ENCODE measurements at places on chromosomes 11 and 22. TPM values are rescaled to one million over a fixed set of nuclear protein-coding genes. Genes with fewer than 3 reads are reported as not detected.

OR8G1 gene
- total RNA-seq = not detected

DMC1 gene
- 3.2 TPM for total RNA-seq

ROBO4 gene
- total RNA-seq = 0.26 TPM

EFCAB6 gene
- 0.21 TPM for total RNA-seq

ANO5 gene
- total RNA-seq = 1.7 TPM

OR10D3 gene
- total RNA-seq = not detected

DNA sequence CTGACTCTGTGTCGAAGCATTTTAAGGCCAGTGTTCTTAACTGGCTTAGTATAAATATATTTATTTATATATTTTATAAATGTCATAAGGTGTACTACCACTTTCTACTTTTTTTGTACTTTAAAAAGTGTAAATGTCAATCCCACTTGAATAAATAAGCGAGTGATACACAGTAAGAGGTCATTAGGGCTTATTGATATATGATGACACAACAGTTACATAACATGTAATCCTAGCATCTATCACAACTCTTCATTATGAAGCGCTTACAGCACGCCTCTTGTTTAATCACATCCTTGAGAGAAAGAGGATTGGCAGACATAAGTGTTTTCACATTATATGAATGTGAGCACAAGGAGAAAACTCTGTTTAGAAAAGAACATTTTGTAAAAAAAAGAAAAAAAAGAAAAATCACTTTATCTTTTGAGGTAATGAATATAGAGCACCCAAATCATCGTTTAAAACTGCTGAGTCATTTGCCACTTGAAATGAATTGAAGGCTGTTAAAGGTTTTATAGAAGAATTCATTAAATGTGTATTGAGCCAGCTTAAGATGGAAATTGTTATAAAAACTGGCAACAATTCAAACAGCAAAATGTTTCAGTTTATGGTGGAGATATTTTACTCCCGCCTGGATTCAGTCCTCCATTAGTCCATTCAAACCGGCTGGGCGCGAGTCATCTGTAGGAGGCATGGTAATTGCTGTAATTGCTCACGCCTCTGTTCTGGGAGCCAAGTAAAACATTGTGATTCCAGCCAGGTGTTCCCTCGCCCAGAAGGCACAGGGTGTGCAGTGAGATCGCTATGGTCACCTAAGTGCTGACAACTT, 627.3 kb upstream of the KIRREL3 start:
- DNase-seq = no peak

DNA sequence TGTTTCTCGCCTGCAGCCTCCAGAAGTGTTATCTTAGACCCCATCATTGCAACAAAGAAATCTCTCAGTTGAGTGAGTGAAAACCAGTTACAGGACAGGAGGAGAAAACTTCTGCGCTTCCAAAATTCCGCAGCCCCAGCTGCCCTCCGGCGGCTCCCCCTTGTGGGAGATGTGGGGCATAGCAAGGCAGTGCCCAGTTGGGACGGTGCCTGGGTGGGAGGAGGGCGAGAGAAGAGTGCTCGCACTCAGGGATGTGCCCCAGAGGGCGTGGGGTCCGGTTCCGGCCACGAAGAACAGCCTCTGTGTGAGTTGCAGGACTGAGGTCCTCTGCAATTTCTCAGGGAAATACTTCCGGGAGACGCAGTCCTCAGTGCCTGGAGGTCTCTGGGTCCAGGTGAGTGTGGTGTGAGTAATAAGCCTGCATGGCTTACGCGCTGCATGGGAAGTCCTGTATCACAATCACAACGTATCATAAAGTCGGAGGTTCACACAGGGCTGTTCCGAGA, 87.0 kb upstream of the BLID start:
- no peak for DNase-seq

- DNase-seq = no peak
These were observed 24.7 kb downstream of the PATZ1 start for GRCh38 chr22:31321421-31321820.

- DNase-seq = no peak
These were observed 27.1 kb downstream of the RNF169 start for GRCh38 chr11:74775762-74776161.

DNA sequence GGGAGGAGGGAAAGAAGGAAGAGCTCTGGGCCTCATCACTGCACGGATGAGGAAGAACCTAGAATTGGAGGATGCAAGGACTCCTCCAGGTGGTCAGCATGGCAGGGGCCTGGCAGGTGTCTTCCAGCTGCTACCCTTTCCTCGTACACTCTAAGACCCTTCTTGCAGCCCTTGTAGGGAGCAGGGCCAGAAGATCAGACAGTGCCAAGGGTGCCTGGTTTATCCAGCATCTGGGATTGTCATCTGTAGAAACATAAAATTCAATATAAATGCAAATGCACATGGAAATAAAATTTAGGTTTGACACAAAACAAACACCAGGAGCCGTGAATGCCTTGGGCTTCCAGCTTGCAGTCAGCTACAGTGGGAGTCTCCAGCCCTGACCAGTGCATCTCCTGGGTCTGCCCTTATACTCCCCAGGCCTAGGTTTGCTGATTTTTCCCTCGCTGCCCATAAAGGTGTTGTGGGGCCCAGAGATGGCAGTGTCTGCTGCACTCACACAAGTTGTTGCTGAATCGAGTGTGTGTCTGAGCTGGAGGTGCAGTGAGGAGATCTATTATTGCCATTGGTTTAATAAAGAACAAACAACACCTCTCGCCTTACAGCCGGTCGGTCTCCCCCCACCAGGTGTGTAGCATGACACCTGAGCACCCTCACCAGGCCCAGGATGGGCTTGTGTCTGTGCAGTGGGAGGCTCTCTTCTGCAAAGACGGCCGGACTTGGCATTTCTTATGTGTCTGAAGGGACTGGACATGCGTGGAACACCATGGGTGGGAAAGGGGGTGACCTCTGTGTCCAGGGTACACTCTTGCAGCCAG, 87.1 kb downstream of the BCR start:
- DNase-seq = no peak

GRCh38 chr11:72136684-72137262, 1.2 kb downstream of the FOLR3 start:
- DNase-seq = no peak

DNA sequence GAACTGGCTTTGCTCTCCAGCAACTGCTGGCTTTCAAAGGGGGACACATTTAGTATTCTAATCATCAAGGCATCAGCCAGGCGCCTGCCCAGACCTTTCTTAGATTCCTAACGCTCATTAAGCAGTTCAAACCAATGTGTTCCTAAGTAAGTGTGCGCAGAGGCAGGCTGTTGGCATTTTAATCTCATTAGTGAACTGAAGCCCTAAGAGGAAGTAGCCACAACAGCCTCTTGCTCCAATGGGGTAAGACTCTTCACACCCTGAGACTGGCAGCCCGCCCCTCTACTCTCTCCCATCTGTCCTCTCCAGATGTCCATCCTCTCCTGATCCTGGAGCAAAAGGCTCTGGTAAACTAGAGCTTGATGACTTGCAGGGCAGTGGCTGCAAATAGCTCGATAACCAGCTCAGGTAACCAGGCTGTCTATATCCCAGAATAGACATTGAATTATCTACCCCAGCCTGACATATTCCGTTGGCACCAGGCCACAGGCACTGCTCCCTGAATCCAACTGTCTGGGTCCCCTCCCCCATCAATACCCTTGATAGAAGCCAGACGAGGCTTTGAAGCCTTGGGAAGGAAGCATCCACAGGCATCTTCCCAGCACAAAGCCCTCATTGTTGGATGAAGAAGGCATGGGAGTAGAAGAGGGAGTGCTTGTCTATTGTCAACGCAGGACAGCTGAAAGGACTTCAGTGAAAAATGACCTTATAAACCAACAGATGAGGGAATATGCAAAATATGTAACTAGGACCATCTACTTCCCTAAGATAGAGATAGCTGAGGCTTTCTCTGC, 321.1 kb downstream of the TENM4 start:
- no peak for DNase-seq

- DNase-seq = no peak
These were observed 17.3 kb downstream of the APOL3 start for GRCh38 chr22:36143066-36143815.

GRCh38 chr11:61024938-61025820, 53.7 kb downstream of the CD6 start:
- no peak for DNase-seq

DNA sequence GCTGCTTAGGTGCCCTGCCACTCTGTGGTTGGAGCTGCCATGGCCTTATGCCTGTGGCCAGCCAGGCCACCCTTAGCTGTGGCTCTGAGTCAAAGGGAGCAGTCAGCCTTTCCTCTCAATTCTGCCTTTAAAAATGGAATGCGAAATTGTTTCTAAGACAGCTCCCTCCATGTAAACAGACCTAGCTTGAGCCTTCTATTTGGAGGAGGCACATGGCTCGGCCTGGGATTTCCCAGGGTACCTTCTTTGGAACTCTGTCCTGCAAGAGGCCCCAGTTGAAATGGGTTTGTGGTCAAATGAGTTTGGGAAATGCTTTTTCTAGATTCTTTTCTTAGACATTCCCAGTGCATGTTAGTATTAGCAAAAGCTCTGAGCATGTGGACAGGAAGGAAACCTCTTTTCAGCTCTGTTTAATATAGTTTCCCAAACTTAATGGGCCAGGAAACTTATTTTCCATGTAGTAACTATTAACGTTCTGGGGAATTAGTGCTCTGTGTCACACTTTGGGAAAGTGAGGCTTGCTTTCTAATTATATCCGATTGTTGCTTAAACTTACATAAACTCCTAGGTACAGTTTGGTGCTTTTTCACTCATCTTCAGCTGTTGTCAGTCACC, 7.8 kb downstream of the PHOX2A start:
- no peak for DNase-seq

DNA sequence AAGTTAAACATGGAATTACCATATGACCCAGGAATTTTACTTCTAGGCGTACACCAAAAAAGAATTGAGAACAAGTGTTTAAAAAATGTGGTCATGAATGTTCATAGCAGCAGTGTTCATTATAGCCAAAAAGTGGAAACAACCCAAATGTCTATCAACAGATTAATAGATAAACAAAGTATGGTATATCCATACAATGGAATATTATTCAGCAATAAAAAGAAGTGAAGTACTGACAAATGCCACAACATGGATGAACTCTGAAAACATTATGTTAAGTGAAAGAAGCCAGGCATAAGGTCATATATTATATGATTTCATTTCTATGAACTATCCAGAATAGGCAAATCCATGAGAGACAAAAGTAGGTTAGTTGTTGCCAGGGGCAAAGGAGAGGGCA, 141.7 kb upstream of the NAV2 start:
- DNase-seq = no peak

DNA sequence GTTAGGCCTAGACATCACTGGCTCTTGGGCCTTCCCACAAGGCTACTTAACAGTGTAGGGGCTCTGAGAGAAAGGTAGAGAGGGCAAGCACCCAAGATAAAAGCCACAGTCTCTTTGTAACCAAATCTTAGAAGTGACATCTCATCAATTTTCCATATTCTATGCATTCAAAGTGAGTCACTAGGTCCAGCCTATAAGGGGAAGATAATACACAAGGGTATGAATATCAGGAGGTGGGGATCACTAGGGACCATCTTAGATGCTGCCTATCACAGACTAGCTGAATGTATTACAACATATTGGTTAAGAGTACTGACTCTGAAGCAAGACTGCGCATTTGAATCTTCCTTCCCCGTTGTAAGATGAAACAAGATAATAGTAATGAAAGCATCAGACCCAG, 144.1 kb downstream of the RBFOX2 start:
- DNase-seq = no peak

DNA sequence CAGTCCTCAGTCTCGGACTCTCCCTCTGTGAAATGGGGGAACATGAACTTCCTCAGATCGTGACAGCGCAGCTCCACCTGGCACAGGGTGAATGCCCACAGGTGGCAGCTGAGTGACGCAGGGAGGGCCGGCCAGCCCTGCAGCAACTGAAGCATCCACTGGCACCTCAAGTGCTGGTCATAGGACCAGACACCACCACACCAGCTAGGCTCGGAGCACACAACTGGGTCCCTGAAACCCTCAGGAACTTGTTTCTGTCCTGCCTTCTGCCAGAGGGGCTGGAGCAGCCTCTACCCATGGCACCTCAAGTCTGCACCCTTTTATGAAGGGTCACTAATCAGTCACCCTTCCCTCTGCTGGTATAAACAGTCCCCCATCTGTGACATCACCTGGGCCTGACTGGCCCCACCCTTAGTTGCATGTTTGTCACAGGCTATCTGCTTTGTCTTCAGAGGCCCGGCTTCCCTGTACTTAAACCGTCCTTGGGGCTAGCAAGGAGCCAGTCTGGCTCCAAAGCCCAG, 7.4 kb upstream of the CDC42BPG start:
- DNase-seq = no peak

GRCh38 chr22:31537019-31537535, 40.7 kb downstream of the SFI1 start:
- no peak for DNase-seq

DNA sequence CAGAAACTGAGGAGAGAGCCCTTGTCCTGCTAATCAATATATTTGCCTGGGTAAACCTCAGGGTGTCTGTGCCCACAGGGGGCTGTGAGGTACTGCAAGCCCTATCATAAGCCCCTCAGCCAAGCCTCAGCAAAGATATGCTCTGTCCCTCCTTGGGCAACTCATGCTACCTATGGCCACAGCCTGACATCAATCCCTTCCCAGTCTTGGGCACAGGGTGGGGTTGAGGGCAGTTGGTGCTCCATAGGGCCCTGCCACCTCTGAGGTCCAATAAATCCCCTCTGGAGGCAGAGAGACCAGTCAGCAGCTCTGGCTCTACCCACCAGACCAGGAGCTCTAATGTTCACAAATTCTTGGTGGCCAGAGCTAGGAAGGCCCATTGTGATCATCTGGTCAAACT, 23.8 kb downstream of the TPBGL start:
- DNase-seq = no peak

- no peak for DNase-seq
These were observed 66.3 kb downstream of the ETS1 start for GRCh38 chr11:128520888-128521681.

DNA sequence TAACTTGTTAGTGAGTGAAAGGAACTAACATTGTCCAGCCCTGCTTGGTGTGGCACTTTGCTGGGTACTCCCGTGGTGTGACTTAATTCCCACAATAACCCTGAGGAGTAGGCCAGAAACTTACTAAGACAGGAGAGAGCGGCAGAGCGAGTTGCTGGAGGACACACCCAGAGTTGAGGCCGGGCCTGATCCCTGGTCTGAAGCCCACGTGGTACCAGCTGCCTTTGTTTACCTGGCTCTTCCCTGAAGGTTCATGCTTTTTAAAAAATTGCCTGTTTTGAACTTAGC, 594 bp downstream of the MPST start:
- no peak for DNase-seq

GRCh38 chr11:65493367-65494176, 5.3 kb upstream of the MALAT1 start:
- DNase-seq = no peak

DNA sequence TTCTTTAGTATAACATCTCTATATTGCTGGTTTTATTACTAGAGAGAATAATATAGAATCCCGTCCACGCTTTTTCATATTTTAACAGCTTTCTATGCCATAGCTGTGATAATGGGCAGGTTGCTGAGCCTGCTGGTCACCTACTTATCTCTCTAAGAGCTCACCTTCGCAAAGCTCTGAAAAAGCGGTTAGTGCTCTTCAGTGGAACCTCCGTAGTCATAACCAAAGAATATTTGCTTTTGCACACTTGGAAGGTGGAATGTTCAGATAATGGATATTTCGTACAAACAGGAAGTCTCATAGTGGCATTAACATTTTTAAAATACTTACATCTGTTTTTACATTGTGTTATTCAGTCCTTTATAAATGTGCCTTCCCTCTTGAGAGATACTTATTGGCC, 388.9 kb upstream of the ANO3 start:
- DNase-seq = no peak
